Stimulated activated CD8-positive, alpha-beta memory T cell treated with anti-CD3 and anti-CD28 coated beads, Interleukin-4, amount 100 ng/mL, for 24 hours (primary cell): ENCODE measurements at places on chromosomes 2 and 18.

DNA sequence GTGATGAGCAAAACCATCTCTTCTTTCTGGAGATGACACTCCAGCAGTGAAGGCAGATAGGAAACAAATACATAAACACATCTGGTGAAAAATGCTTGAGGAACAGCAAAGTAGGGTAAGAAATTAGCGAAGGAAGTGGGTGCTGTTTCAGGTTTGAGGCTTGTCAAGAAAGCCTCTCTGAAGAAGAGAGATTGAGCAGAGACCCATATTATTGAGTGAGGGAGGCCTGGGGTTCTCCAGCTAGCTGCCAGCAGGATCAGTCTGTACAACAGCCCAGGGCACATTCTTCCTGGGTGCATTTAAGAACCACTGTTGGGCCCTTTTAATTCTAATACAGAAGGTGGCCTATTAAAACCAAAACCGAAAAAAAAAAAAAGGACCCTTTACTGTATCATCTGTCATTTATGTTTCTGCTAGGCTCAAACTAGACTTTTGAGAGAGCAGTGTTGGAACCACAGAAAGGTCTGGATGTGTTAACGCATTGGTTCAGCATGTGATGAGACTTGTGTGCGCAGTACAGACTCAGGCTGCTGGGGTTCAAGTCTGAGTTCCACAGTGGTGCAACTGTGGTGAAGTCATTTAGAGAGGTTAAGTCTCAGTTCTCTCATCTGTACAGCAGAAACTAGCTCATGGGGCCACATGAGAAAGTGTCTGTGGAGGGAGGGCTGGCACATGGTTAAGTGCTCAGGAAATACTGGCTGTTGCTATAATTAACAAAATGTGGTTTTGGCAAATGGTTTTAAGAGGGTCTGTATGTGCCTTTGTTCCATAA is 28.9 kb downstream of the MGAT5 start:
- no peak for DNase-seq

GRCh38 chr2:39902103-39902502 is 123.0 kb upstream of the THUMPD2 start:
- no peak for DNase-seq

DNA sequence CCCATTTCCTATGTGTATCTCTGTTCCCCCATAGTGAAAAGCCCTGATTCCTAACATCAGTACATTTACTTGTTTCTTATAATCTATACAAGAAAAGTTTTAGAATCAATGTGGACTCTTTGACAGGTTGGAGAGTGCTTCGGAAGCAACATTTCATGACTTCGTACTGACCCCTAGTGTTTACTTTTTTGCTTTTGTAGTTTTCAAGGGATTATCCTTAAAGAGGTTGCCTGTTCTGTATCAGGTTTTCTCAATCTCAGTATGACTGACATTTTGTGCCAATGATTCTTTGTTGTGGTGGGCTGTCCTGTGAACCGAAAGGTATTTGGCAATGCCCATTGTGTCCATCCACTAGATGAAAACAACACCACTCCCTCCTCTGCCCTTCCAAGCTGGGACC is 43.3 kb upstream of the SERPINB2 start:
- no peak for DNase-seq

DNA sequence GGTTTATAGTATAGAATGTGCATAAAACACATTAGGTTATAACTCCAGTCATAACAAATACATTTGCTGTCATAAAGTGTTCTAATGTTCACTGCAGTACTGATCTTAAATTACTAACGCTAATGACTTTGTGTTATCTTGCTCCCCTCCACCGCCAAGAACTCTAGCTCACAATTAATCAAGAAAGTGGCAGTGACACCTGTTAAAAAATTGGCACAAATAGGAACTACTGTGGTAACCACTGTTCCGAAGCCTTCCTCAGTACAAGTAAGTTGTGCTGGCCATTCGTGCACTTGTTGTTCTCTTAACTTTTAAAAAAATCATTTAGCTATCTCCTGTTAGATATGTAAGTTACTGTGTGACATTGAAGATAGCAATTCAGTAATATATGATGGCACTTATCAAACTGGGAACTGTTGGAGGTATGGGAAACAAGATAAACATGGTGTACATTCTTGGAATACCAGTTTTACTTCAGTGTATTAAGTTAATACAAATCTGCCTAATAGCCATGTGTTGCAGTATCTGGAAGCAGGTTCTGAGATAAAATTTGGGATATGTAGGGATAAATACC is 41.2 kb downstream of the TAF4B start:
- DNase-seq = no peak

- no peak for DNase-seq
Measured at GRCh38 chr18:72530622-72531021, 13.5 kb downstream of the CBLN2 start.

GRCh38 chr2:75587954-75588587 is 27.3 kb upstream of the EVA1A start:
- DNase-seq = no peak

GRCh38 chr18:57286949-57287348 is 65.4 kb upstream of the ST8SIA3 start:
- DNase-seq = no peak

DNA sequence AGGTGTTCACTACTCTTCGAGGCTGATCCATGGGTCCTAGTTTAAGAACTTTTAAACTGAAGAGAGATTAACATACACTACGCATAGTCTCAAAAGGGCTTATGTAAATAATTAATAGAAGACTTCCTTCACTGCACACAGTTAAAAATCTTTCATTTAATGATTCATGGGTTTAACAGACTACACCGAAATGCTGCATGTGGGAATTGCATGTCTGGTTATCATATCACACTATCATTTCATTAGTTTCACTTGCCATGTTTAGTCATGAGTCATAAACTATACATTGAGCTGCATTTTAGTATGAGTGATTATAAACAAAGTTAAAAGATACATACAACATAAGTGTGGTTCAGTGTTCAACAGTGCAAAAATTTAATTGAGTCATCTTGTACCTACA is 31.2 kb downstream of the GLS start:
- DNase-seq = no peak

GRCh38 chr2:15588329-15588919 is 3.2 kb upstream of the DDX1 start:
- no peak for DNase-seq

- no peak for DNase-seq
Measured at GRCh38 chr18:39345321-39345720, 1779.7 kb upstream of the CELF4 start.

DNA sequence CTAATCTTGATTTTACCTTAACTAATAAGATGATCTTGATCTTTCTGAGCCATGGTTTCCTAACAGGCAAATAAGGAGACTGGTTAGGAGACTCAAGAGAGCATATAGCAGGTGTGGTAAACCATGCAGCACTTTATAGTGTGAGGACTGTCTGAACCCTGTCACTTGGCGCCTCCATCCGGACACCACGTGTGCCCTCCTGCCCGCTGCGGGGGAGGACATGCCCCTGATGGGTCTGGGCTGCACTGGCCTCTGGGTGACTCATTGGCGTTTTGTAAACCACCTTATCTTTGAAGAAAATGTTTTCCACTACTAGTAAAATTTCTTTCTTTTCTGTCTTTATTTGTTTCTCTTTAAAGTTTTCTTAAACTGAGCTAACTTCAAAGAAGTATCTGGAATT is 131.1 kb downstream of the FMNL2 start:
- DNase-seq = no peak

GRCh38 chr2:39772086-39772811 is 6.8 kb downstream of the THUMPD2 start:
- no peak for DNase-seq

GRCh38 chr2:175205523-175205922 is 24.0 kb upstream of the ATP5MC3 start:
- no peak for DNase-seq

GRCh38 chr2:117982376-117983033 is 31.4 kb downstream of the CCDC93 start:
- no peak for DNase-seq

DNA sequence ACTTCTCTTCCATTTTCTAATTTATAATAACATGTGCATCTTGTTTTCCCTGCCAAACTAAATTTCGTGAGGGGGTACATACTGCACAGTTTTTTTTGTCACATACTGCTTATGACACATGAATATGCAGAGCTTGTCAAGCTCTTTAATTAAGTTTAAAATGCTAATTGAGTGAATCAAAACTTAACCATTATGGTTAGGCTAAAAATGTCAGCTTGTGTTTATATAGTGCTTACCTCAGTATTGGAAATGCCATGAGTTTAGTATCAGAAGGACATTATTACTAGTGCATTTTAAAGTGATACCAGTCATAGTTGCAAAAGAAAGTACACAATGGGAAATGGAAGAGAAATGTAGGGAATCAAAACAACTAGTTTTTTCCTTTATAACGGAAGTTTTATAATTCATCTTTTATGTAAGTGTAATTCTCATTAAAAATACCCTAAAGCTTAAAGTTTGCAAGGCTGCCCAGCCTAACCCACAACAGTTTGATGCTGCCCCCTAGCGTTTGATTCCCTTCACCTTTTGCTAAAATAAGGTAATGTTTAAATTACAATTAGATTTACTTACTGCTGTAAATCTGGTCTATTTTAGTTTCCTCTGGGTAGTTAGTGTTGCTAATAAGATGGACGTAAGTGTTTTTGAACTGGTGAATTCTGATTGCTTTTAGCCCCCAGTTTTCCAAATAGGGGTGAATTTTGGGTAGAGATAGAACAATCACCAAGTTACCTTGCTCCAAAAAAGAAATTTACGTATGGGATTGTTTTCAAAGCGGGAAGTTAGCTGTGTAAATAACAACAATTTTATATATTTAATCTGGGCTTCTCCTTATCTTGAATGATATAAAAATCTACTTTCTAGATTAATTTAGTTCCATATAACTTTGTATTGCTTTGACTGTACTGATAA is 3.2 kb downstream of the SLC39A10 start:
- peak; percentile 58 for DNase-seq

GRCh38 chr2:239587841-239588240 is 187.0 kb upstream of the HDAC4 start:
- DNase-seq = no peak

DNA sequence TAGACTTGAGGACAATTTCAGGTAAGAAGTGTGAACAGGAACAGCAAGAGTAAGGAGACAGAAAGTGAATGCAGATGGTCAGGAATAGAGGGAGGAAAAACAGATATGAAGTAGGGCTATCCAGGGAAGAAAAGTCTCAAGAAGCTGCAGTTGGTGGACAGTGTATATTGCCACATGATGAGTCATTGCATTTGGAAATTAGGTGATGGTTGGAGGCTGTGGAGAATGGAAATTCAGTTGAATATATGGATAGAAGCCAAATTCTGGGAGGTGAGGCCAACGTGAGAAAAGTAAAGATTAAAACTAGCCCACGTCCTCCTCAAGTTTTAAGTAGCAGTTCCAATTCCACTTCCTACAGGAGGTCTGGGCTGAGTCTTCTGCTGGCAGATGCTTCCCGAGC is 158.4 kb downstream of the UBE2E3 start:
- DNase-seq = no peak
